ENCODE measurements at places on chromosomes 12 and 14.

GRCh38 chr12:131836193-131836592 is 8.0 kb downstream of the MMP17 start:
- DNase-seq: no peak

GRCh38 chr12:104653730-104654664 is 197.2 kb downstream of the CHST11 start:
- no peak for DNase-seq

- no peak for DNase-seq
Measured at GRCh38 chr12:25984759-25985158, 26.3 kb downstream of the RASSF8 start.

- no peak for DNase-seq
Measured at GRCh38 chr14:74953686-74954085, 1.7 kb downstream of the PGF start.

GRCh38 chr12:4031703-4032291 is 158.6 kb upstream of the PARP11 start:
- no peak for DNase-seq

DNA sequence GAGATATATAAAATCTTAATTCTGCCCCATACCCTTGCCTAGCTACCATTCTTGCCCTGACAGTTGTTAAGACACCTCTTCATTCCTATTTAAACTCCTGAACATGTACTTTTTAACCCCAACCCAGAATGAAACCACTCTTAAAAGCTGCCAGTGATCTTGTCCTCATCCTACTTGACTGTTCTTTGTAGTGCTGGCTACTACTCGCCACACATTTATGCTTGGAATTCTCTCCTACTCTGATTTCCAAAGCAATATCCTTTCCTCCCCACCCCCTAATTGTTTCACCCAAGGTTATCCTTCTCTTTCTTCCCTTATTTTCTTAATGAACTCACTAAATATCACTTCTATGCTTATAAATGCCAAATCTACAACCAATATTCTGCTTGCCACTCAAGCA is 4.1 kb downstream of the NFYB start:
- DNase-seq: no peak

All from NCI-H748 treated with DMSO at 0.1 percent for 48 hours (cell line).